ENCODE measurements at places on chromosomes 1 and 21.
A peak's percentile ranks its signal among the peaks of the same experiment; 100 is the strongest.

- DNase-seq = no peak
These were observed 23.1 kb upstream of the PTAFR start for GRCh38 chr1:28199328-28200233.

GRCh38 chr1:90989302-90989701 is 32.5 kb downstream of the ZNF644 start:
- DNase-seq = no peak

DNA sequence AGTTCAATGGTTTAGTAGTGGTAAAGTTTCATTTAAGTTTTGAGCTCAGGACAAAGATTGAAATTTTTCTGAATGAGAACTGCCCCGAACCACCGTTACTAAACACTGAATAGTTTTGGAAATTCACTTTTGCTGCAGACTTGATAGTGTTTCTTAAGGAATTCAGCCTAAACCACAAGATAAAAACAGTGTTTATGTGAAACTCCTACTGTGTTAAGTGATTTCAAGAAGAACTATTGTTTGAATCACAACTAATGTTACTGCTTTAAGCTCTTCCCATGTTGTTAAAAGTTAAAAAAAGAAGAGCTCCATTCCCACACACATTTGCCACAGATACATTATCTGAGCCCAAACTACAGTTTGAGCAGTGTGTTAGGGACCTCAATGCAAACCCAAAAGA is 159.2 kb downstream of the DYRK1A start:
- peak; percentile 14 for DNase-seq

- no peak for DNase-seq
These were observed 132.4 kb upstream of the TMEM51 start for GRCh38 chr1:15020943-15021745.

DNA sequence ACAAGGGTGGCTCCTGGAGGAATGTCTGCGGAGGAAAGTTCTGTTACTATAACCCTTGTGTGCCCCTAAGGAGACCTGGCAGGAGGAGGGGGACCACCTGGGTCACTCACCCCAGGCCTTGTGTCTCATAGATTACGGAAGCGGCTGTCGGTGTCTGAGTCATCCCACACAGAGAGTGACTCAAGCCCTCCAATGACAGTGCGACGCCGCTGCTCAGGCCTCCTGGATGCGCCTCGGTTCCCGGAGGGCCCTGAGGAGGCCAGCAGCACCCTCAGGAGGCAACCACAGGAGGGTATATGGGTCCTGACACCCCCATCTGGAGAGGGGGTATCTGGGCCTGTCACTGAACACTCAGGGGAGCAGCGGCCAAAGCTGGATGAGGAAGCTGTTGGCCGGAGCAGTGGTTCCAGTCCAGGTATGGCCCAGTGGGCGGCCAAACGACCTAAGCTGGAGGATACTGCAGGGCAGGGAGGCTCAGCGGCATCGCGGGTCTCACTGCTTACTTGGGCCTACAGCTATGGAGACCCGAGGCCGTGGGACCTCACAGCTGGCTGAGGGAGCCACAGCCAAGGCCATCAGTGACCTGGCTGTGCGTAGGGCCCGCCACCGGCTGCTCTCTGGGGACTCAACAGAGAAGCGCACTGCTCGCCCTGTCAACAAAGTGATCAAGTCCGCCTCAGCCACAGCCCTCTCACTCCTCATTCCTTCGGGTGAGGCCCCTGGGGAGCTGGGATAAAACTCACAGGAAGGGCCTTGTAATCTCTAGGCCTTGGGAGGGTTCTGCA is 101.4 kb downstream of the PIK3R3 start:
- DNase-seq = no peak

- DNase-seq = peak; percentile 90
These were observed 26.6 kb upstream of the HPDL start for GRCh38 chr1:45299981-45300668.

GRCh38 chr1:165116732-165117131 is 239.8 kb downstream of the LMX1A start:
- peak; percentile 59 for DNase-seq

DNA sequence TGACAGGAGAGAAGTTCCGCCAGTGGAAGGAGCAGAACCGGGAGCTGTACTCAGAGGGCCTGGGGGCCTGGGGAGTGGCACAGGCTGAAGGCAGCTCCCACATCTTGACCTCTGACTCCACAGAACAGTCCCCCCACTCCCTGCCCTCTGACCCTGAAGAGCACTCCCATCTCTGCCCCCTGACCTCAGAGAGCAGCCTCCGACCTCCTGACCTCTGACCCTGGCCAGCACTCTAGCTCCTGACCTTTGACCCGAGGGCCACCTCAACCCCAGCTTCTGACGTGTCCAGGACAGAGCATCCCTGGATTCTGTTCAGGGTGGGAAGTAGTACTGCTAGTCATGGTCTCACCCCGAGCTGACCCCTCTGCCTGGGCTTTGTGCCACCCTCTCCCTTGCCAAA is 1.1 kb upstream of the CATSPER4 start:
- no peak for DNase-seq

DNA sequence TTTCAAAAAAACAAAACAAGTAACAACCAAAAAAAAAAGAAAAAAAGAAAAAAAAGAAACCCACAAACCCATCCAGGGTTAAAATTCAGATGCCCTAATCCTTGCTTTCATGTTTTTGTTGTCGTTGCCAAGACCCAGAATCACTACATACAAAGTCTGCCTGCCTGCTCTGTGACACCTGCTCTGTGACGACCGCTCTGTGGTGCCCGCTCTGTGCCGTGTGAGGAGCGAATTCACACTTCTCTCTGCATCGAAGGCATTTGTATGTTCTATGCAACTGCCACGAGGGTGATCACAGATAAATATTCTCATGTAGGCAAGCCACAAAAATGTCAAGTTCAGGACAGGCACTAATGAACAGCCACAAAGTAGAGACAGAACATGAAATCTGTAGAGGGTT is 178.6 kb downstream of the SLC45A1 start:
- DNase-seq = no peak

- DNase-seq = no peak
These were observed 46.6 kb upstream of the LYST start for GRCh38 chr1:235913311-235913710.

GRCh38 chr1:180765151-180765550 is 133.3 kb downstream of the XPR1 start:
- peak; percentile 67 for DNase-seq

- peak; percentile 28 for DNase-seq
These were observed 193.2 kb upstream of the PLXNA2 start for GRCh38 chr1:208437401-208437800.

DNA sequence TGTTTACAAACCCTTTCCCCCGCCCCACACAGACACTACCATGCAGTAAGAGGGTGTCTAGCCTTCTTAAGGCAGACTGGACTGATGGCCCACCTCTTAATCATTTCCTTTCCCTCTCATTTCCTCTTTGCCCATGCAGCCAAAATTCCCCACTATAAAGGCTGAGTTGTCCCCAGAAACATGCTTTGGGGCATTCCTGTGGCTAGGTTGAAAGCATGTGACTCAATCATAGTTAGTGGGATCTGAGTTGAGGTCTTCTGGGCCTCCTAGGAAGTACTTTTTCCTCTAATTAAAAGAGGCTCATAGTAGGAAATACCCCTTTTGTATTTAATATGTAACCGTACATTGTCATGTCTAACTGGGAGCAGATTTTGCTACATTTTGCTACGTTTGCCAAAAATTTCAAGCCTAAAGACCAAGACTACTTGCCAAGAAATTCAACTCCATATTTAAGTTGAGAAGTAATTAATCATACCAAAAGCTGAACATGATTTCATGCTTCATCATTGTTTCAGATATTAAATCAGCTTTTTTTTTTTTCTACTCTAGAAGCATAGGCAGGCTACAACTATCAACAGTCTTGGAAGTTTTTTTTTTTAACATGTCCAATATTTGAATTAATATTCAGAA is 174.7 kb downstream of the ADGRL4 start:
- DNase-seq = peak; percentile 95

GRCh38 chr1:57327336-57327735 is 96.5 kb downstream of the DAB1 start:
- DNase-seq = no peak

- no peak for DNase-seq
These were observed 40.0 kb upstream of the RHOU start for GRCh38 chr1:228695015-228695955.

GRCh38 chr1:37731312-37732019 is 33.5 kb downstream of the EPHA10 start:
- no peak for DNase-seq

DNA sequence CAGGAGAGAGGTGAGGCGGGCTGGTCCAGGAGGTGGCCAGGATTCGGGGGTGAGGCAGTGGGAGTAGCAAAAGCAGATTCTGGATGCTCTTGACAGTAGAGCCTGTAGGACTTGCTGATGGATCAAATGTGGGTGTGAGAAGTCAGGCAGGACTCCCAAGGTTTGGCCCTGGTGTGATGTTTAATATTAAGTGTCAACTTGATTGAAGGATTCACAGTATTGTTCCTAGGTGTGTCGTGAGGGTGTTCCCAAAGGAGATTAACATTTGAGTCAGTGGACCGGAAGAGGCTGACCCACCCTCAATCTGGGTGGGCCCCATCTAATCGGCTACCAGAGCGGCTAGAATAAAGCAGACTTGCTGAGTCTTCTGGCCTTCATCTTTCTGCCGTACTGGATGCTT is 6.8 kb upstream of the RAB4A start:
- DNase-seq = no peak

- no peak for DNase-seq
These were observed 90.7 kb downstream of the TNFSF18 start for GRCh38 chr1:172960019-172960418.

GRCh38 chr1:196148367-196148970 is 459.8 kb downstream of the KCNT2 start:
- DNase-seq = peak; percentile 79

All from fibroblast of the aortic adventitia (primary cell).